ENCODE measurements at places on chromosomes 2 and 18.
A peak's percentile ranks its signal among the peaks of the same experiment; 100 is the strongest.

DNA sequence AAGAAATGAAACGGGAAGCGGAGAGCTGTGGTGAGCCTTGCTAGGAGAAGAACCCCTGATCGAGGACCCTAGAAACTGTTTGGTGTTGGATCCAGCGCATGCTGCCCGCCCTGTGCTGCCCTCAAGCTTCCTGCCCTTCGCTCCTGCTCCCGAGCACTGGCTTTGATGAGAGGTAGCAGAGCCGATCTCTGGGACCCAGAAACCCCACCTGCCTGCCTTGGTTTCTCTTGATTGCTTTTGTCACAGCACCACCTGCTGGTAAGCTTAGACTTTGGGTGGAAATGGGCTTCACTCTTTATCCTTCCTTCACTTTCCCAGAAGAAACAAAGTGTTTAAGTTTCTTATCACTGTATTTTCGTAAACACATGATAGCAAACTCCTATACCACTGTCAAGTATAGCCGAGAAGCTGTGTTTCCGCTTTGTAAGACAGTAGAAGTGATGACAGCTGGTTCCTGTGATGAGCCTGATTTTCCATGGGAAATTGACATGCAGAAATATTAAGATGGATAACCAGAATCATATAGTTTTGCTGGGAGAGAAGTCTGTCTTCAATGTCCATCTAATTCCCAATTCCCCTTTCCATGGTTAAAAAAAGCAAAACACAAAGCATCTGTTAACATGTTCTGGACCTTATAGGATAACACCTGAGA lies 267.4 kb downstream of the PHLPP1 start:
- peak; percentile 69 for DNase-seq

- DNase-seq: no peak
Measured at GRCh38 chr2:70702711-70703395, 65.1 kb downstream of the ADD2 start.

DNA sequence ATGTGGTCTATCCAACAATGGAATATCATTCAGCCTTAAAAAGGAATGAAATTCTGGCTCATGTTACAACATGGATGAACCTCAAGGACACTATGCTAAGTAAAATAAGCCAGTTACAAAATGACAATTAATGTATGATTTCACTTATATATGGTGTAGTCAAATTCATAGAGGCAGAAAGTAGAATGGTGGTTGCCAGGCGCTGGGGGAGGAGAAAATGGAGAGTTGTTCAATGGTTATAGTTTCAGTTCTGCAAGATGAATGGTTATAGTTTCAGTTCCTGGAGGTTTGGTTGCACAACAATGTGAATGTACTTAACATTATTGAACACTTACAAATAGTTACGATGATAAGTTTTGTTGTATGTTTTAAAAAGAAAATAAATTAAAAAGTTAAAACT lies 79.2 kb upstream of the IL1R2 start:
- DNase-seq: peak; percentile 63

DNA sequence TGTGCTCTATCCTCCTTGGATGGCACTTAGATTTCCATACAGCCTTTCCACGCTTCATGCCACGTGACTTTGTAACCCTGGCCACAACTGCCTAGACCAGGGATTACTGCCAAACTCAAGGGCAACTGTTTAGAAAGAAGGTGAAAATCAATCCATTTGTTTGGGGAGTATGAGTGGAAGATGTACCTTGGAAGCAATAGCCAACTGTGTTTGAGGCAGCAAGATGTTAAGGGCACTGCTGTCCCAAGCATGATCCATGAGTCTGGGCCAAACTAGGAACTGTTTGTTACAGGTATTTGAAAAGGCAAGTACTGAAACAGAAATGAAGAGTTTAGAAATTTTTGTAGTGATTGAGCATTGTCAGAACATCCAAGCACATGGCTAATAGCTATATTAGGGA lies 138.9 kb downstream of the CDC42EP3 start:
- no peak for DNase-seq

GRCh38 chr2:70698847-70699246 lies 69.2 kb downstream of the ADD2 start:
- DNase-seq: no peak

GRCh38 chr18:77092104-77093066 lies 40.2 kb downstream of the MBP start:
- DNase-seq: no peak

- no peak for DNase-seq
Measured at GRCh38 chr18:845152-845819, 33.2 kb upstream of the YES1 start.

DNA sequence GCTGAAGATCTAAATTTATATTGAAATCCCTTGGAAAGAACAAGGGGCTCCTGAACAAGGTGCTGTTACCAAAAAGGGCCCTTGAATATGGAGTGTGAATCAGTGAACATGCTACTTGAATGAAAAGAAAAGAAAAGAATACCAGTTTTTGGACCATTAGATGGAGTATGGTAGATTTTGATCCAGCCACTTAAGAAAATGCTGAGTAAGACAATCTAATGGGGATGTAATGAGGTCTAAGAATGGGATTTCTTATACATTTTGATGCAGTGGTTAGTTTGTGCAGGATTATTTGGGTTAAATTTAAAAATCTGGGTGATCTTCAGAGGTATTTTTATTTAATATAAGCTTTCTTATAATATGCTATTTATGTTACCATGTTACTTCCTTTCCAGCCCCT lies 2003.0 kb upstream of the LRRTM1 start:
- DNase-seq: no peak

- DNase-seq: no peak
Measured at GRCh38 chr2:112783187-112783714, 1.0 kb downstream of the IL1A start.

DNA sequence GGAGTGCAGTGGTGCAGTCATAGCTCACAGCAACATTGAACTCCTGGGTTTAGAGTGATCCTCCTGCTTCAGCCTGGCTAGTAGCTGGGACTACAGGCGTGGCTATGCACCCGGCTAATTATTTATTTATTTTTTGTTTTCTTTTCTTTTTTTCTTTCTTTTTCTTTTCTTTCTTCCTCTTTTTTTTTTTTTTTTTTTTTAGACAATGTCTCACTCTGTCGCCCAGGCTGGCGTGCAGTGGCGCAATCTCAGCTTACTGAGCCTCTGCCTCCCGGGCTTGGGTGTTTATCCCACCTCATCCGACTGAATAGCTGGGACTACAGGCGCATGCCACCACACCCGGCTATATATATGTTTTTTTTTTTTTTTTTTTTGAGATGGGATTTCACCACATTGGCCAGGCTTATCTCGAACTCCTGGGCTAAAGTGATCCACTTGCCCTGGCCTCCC lies 1.4 kb upstream of the ANXA4 start:
- no peak for DNase-seq

GRCh38 chr2:234679741-234680687 lies 183.1 kb upstream of the ARL4C start:
- no peak for DNase-seq

DNA sequence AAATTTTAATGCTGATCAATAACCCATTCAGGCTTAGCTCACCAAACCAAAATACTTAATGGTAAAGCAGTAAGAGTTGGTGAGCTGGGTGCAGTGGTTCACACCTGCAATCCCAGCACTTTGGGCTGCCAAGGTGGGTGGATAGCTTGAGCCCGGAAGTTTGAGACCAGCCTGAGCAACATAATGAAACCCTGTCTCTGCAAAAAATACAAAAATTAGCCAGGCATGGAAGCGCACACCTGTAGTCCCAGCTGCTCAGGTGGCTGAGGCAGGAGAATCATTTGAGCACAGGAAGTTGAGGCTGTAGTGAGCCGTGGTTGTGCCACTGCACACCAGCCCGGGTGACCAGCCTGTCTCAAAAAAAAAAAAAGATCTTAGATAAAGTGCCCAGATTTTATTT lies 35.7 kb upstream of the MPP4 start:
- no peak for DNase-seq

- no peak for DNase-seq
Measured at GRCh38 chr2:36380624-36381481, 25.3 kb downstream of the CRIM1 start.

DNA sequence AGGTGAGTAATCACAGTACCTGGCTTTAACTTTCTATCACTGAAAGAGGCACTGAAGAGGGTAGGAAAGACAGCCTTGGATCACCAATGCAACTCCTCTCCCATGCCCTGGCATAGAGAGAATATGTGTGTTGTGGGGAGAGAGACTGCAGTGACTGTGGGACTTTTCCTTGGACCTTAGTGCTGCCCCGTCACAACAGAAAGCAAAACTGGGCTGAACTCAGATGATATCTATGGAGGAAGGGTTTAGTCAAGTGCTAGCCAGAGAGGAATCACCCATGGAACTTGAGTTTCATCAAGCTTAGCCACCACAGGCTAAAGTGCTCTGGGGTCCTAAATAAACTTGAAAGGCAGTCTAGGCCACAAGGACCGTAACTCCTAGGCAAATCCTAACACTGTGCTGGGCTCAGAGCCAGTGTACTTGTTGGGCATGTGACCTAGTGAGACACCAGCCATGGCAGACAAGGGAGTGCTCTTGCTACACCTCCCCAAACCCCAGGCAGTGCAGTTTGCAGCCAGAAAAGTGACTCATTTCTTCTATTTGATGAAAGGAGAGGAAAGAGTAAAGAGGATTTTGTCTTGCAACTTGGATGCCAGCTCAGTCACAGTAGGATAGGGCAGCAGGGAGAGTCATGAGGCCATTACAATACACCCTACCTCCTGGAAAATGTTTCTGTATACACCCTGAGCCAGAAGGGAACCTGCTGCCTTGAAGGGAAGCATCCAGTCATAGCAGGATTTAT lies 105.8 kb upstream of the SPOPL start:
- DNase-seq: no peak

GRCh38 chr2:231642631-231643494 lies 50.2 kb downstream of the TEX44 start:
- peak; percentile 79 for DNase-seq

DNA sequence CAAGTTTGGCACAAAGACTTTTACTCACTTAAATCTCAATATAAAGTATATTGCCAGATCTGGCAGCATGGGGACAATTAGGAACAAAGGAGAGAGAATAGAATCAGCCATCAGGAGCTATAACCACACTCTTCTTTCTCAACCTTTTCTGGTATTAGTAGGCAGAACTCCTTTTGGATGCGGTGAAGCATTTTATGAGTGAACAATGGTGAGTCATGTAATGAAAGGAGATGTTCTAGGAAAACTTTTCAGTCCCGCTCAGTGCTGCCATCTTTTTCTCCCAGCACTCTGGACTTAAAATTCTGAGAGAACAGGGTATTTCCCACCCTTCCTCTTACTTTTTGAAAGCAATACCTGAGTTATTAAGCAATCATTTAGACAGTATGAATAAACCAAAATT lies 32.2 kb downstream of the PLEKHA3 start:
- no peak for DNase-seq

DNA sequence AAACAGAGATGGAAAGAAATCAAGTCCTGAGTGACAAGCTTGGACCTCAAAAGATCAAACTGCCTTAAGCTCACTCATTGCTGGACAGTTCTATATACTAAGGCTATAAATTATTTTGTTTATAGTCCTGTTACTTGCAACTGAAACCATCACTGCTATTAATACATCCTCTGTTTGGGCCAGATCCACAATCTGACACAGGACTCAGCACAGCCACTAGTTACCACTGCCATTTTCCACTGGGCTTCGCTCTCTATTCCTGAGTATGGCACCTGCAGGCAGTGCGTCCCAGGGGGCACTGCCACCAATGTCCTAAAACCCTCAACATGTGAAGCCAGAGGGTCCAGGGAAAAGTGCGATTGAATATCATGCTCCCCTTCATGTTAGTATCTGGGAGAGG lies 52.3 kb downstream of the CYP26B1 start:
- DNase-seq: no peak

DNA sequence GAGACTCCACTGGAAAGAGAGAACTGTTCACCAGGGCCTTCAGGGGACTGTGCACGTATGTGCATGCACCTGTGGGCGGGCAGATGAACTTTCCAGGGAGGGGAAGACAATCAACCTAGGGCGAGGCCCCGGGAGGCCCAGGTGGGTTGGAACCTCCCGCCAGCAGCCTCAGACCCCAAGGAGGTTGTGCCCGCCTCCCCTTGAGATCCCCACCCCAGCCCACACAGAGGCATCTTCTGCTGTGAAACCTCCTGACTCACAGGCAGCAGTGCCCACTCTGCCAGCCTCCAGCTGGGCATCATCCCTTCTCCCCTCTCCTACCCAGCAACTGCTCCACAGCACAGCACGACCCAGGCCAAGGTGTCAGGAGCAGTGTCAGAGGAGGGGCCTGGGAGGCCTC lies 54.4 kb downstream of the FAM178B start:
- no peak for DNase-seq

GRCh38 chr18:49754866-49755265 lies 58.5 kb downstream of the ACAA2 start:
- no peak for DNase-seq
